ENCODE measurements at places on chromosomes 11 and 22.

GRCh38 chr22:20061481-20061861 is 18.6 kb upstream of the DGCR8 start:
- DNase-seq, result no peak
- H3K27ac ChIP-seq, result no peak overlapping the region
- no peaks in the 10 kb centered on the region for H3K27me3 ChIP-seq
- H3K4me3 ChIP-seq, result no peak overlapping the region
- no peaks in the 10 kb centered on the region for H3K4me1 ChIP-seq

- no peak for DNase-seq
- no peaks in the 10 kb centered on the region for H3K27me3 ChIP-seq
- H3K4me3 ChIP-seq, result no peak overlapping the region
- H3K27ac ChIP-seq, result no peak overlapping the region
- H3K36me3 ChIP-seq, result no peaks in the 10 kb centered on the region
- no peaks in the 10 kb centered on the region for H3K4me1 ChIP-seq
Measured at GRCh38 chr11:100830978-100831732, 144.1 kb downstream of the ARHGAP42 start.

- no peaks in the 10 kb centered on the region for H3K36me3 ChIP-seq
- DNase-seq, result no peak
- no peak overlapping the region for H3K4me3 ChIP-seq
- peaks cover 27% of the 10 kb centered on the region for H3K27me3 ChIP-seq
- peaks cover 13% of the 10 kb centered on the region for H3K4me1 ChIP-seq
Measured at GRCh38 chr22:39996732-39997131, 2.0 kb downstream of the FAM83F start.

DNA sequence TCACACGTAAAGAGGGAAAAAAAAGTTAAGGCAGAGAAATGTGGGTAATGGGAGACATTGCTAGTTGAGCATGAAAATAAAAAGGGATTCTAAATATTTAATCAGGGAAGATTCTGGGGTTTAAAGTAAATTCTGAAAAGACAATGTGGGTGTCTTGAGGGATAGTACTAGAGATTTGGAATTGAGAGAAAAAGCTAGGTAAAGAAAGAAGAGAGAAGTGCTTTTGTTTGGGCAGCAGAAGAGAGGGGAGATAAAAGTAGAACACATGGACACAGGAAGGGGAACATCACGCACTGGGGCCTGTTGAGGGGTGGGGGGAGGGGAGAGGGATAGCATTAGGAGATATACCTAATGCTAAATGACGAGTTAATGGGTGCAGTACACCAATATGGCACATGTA is 3.5 kb upstream of the YPEL4 start:
- H3K27me3 ChIP-seq, result peaks cover 13% of the 10 kb centered on the region
- no peak overlapping the region for H3K4me3 ChIP-seq

DNA sequence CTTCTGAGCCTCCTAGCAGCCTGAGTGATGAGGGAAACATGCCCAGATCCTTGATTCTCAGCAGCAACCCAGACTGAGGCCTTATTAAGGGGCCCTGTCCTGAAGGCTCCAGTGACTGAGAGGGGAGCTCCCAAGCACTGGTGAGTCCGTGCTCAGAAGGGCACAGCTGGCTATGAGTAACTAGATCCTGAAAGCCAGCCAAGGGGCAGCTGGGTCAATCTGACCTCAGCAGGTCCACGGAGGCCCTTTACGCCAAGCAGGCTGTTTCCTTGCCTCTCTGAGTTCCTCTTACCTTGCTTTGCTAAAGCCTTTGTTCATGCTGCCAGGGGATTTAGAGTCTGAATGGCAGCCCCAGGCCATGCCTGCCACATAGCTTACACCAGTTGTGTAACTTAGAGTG is 19.3 kb upstream of the MIEF1 start:
- peaks cover 3% of the 10 kb centered on the region for H3K36me3 ChIP-seq
- H3K4me3 ChIP-seq, result no peak overlapping the region
- no peak overlapping the region for H3K27ac ChIP-seq
- no peak for DNase-seq
- H3K4me1 ChIP-seq, result no peaks in the 10 kb centered on the region

GRCh38 chr11:45252134-45252856 is 33.8 kb downstream of the SYT13 start:
- peak; percentile 81 for DNase-seq
- H3K36me3 ChIP-seq, result no peaks in the 10 kb centered on the region
- H3K4me3 ChIP-seq, result no peak overlapping the region
- no peaks in the 10 kb centered on the region for H3K4me1 ChIP-seq

- no peaks in the 10 kb centered on the region for H3K27me3 ChIP-seq
- DNase-seq, result peak; percentile 89
- peaks cover 58% of the 10 kb centered on the region for H3K36me3 ChIP-seq
- H3K4me1 ChIP-seq, result peaks cover 27% of the 10 kb centered on the region
- no peak overlapping the region for H3K4me3 ChIP-seq
- no peak overlapping the region for H3K27ac ChIP-seq
Measured at GRCh38 chr11:3123305-3123704, 41.8 kb downstream of the OSBPL5 start.

GRCh38 chr11:57325735-57326048 is 940 bp upstream of the TNKS1BP1 start:
- peak; percentile 89 for DNase-seq
- peaks cover 38% of the 10 kb centered on the region for H3K4me1 ChIP-seq
- peaks cover 47% of the 10 kb centered on the region for H3K36me3 ChIP-seq
- peak overlapping the region; percentile 97 for H3K27ac ChIP-seq
- H3K4me3 ChIP-seq, result peak overlapping the region; percentile 62
- H3K27me3 ChIP-seq, result no peaks in the 10 kb centered on the region

DNA sequence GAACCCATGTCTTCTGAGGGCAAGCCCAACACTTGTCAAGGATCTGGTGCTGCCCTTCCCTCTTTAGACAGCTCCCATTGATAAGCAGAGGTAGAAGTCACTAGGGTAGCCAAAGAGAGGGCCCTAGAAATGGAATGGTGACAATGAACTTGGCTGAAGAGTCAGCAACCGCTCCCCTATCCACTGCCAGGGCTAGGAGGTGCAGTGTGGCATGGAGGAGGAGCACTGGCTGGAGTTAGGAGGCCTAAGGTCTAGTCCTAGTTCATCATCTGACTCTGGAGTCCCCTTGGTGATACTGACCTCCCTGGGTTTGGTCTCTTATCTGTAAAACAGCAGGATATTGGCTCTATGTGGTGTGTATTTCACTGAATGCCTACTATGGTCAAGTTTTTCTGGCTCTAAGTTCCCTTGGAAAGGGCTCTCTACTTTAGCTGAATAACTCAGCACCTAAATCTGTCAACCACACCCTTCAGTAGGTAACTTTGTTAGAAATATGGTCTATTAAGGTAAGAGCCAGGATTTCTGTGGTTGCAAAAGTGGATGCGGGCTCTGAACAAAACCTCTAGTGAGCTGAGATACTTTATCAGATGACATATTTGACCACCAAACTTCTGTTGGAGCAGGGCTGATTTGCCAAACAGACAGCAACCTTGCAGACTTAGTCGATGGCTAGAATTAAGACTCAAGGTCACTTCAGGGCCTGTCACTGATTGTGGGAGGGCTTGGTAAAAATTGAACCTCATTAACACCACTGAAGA is 10.5 kb downstream of the TIMP3 start:
- peak overlapping the region; percentile 31 for H3K27ac ChIP-seq
- no peaks in the 10 kb centered on the region for H3K36me3 ChIP-seq
- peaks cover 54% of the 10 kb centered on the region for H3K4me1 ChIP-seq
- no peak overlapping the region for H3K4me3 ChIP-seq
- H3K27me3 ChIP-seq, result no peaks in the 10 kb centered on the region

GRCh38 chr11:98565311-98565710 is 455.4 kb upstream of the CNTN5 start:
- no peak overlapping the region for H3K27ac ChIP-seq
- DNase-seq, result no peak
- H3K4me3 ChIP-seq, result no peak overlapping the region

Measured in upper lobe of left lung (tissue), 6 donors.